Activated naive CD4-positive, alpha-beta T cell treated with anti-CD3 and anti-CD28 coated beads, Interleukin-2, amount 10 ng/mL, durations not matched to agents 7 days and 5 days (primary cell): ENCODE measurements at places on chromosomes 4 and X.

GRCh38 chr4:150769248-150769647, 187.3 kb downstream of the MAB21L2 start:
- DNase-seq, result no peak

DNA sequence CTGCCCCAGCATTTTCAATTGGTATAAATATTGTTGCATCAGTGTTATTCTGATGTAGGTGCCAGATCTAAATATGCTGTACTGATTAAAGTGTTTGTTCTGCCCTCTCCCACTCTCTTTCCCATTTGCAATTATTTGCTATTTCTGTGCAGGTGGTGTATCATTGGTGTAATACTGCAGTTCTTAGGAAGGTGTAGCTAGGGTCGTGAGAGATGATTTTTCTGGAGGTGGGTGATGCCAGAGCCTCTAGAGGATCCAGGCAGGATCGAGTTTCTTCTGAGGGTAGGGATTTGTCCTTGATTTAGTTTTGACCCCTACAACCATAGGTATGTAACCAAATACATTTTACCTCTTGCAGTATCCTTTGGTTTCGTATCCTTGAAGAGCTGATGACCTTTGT, 1.9 kb downstream of the SMAD1 start:
- no peak for DNase-seq

GRCh38 chrX:84709987-84710386, 207.7 kb upstream of the HDX start:
- DNase-seq, result no peak

DNA sequence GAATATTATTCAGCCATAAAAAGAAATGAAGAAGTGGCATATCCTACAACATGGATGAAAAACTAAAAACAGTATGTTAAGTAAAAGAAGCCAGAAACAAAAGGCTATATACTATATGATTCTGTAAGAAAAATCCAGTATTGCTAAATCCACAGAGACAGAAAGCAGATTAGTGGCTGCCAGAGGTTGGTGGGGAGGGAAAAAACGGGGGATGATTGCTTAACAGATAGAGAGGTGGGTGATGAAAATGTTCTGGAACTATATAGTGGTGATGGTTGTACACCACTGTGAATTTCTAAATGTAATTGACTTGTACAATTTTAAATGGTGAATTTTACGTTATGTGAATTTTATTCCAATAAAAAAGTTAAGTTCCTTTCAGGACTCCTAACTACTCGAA, 157.6 kb upstream of the SH3RF1 start:
- no peak for DNase-seq

DNA sequence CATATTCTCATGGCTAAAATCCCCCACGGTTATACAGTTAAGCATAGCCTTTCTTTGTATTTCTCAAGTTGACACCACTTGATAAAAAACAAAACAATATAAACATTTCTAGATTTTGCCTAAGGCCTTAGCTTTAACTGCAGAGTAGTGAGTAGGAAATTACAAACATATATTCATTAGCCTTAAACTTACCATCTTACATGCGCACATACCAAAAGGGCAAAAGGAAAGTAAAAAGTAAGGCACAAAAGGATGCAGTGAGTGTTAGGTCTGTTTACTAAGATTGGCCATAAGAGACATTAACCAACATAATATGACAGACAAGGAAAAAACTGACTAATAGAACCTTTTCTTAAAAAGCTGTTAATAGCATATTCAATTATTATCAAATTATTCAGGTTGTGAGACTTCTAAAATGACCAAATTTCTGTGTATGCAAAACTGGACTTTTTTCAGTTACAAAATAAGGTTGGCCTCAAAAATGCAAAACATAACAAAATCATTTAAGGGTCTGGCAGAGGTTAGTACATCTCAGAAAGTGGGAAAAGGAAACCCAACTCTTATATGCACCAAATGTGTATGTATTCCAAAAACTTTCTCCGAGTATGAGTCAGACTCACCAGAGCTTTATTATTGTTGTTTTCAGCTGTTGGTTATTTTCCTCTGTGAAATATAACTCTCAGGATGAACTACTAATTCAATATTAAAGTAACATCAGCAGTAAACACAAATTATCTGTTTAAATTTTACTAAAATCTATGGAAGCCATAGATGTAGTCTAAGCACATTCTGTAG, 39.9 kb downstream of the SEPSECS start:
- no peak for DNase-seq

DNA sequence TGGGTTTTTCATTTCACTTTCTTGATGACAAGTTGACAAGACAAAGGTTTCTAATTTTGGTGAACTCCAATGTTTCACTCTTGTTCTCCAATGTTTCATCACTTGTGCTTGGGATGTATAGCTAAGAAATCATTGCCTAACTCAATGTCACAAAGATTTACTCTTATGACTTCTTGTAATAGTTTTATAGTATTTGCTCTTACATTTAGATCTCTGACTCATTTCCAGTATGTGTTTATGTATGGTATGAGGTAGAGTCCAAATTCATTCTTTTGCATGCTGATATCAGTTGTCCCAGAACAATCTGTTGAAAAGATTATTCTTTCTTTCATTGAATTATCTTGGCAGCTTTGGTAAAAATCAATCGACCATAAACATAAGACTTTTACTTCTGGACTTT, 12.2 kb upstream of the NWD2 start:
- no peak for DNase-seq

- DNase-seq, result peak; percentile 52
These were observed 38.7 kb downstream of the ARHGEF9 start for GRCh38 chrX:63746278-63746677.

DNA sequence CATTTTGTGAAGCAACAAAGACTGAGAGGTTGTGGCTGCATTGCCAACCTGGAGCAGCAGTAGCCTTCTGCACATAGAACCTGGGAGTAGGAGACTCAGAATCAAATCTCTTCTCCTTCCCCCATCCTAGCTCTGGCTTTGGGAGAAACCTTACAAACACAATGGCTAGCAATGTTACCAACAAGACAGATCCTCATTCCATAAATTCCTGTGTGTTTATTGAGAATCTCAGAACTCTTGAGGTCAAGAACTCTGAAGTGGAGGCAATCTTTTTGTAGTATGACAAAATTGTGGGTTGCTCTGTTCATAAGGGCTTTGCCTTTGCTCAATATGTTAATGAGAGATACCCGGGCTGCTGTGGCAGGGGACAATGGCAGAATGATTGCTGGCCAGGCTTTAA, 406.7 kb upstream of the SPANXN1 start:
- no peak for DNase-seq

- DNase-seq, result no peak
These were observed 110.7 kb downstream of the PSAPL1 start for GRCh38 chr4:7323872-7324650.

GRCh38 chr4:41360921-41361793, 104.4 kb downstream of the UCHL1 start:
- DNase-seq, result no peak
